ENCODE measurements at places on chromosomes 6 and 20.

GRCh38 chr20:59144179-59144830 lies 19.3 kb upstream of the ZNF831 start:
- DNase-seq: no peak

DNA sequence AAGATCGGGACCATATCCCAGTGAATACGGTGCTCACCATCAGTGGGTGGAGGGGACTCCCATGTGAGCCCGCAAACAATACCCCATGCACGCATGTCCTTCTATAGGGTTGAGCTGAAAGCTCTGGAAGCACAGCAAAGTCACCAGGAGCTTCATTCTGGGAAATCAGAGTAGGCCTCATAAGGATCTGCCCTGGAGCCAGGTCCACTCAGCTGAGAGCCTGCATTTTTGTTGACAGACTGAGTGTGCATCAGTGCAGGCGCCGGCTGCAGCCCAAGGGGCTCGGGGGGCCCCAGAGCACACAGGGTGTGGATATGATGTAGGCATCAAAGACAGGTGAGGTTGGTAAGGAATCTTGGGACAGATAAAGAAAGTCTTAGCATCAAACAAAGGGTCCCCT lies 79.8 kb upstream of the CD93 start:
- DNase-seq: no peak

DNA sequence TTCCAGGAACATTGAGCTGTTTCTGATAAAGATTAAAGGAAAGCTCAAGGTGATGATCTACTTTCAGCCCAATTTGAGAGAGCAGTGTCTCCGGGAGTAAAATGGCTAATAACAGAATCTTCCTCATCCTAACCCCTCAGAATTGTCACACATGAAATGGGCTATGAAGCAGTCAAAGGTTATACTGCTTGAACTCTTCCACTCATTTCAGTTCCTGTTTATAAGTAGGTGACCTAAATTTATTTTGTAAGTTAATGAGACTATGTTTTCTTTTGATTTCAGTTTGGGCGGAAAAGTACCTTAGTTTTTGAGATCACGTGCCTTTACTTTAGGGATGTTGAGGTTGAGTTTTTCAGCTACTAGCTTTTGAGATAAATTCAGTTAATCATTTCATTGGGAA lies 47.2 kb downstream of the QKI start:
- no peak for DNase-seq

DNA sequence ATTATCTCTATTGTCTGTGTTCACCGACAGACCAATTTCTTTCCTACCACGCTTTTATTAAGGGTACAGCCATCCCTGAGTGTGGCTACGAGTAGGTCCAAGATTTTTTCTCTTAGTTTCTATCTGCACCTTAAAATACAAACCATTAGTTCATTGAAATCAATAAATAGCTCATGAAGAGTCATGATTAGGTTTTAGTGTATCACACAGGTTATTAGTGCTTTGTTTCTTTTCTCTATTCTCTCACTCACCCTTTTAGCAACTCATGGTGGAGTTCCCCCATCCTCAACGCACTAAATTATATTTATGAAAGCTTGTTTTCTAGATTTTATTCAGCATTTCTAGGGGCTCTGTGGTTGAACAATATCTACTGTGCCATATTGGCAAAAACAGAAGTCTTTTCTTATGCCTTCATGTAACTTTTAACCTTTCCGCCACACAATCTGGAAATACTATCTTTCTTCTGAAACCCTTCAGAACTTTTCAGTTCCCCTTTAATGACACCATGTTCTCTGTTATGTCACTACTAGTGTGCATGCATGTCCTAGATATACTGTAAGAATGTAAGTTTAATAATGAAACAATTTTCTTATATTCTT lies 128.2 kb upstream of the LAMA2 start:
- peak; percentile 43 for DNase-seq

- DNase-seq: no peak
These were observed 38.9 kb upstream of the THBS2 start for GRCh38 chr6:169292338-169293124.

GRCh38 chr6:105078386-105078708 lies 101.5 kb downstream of the POPDC3 start:
- DNase-seq: no peak

All from GM20000 (cell line).